ENCODE measurements at places on chromosomes 11 and 22.

DNA sequence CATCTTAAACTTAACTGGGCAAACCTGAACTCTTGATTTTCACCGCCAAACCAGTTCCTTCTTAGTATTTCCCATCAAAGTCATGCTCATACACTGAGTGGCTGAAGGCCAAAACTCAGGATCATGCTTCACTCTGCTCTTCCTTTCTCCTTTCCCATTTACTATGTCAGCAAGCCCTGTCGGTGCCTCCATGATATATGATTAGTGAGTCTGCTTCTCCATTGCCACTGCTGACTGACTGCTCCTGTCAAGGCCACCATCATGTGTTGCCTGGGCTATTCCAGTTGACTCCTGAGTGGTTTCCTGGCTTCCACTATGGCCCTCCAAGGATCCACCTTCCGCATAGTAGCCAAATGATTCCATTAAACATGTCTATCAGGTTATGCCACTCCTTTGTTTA, 42.8 kb upstream of the AMPD3 start:
- no peak for DNase-seq

- DNase-seq = peak; percentile 53
Observed at GRCh38 chr11:46296528-46297448, 19.3 kb downstream of the CREB3L1 start.

- no peak for DNase-seq
Observed at GRCh38 chr11:43074810-43075209, 237.0 kb upstream of the API5 start.

DNA sequence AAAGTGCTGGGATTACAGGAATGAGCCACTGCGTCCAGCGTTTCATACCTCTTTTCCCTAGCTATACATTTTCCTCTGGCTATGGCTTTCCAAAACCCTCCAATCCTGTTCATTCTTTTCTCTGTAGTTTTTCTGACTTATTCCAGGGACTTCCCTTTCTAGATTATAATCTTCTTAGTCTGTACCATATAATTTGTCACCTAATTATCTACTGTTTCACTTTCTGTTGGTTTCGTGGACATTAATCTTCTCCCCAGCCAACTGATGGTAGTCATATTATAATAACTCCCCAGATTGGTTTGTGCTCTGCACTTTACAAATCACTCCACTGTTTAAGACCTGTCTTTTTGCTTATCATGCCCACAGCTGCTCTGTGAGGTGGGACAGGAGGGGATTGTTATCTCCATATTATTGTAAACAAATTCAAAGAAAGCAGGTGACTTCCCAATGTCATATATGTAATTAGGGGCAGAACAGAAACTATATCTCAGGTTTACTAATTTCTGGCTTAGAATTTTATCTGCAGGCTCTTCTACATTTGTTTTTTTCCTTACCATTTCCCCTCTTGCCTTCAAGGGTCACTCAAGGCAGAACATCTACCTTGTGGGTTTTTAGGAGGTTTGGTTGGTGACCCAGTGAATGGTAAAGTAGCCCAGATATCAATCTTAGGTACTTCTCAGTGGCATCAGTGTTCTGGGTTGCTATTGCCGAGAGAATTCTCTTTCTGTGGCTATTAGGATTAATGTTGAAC, 23.9 kb downstream of the STIM1 start:
- no peak for DNase-seq

DNA sequence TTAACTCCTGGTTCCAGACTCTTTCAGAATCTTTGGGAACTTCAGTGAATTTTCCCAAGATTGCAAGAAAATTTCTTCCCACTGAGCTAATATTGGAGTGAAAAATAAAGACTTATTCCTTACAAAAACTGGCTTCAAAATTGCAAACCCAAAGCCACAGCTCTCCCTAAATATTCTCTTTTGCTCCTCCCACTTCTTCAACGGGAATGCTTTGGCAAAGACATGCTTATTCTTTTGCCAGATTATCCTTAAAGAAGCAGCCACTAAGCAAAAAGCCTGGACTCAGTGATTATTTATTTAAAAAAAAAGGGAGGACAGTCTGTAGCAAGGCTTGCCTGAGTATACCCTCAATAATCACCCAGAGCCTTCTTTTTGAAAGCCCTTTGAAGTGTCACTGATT, 902.4 kb upstream of the CCDC90B start:
- DNase-seq = no peak

GRCh38 chr11:67098799-67099429, 20.1 kb upstream of the KDM2A start:
- no peak for DNase-seq

GRCh38 chr11:33000181-33000580, 15.5 kb upstream of the DEPDC7 start:
- DNase-seq = peak; percentile 8

GRCh38 chr11:118341261-118341660, 1.2 kb downstream of the CD3D start:
- DNase-seq = no peak

- no peak for DNase-seq
Observed at GRCh38 chr11:122877732-122878131, 4.8 kb upstream of the JHY start.

DNA sequence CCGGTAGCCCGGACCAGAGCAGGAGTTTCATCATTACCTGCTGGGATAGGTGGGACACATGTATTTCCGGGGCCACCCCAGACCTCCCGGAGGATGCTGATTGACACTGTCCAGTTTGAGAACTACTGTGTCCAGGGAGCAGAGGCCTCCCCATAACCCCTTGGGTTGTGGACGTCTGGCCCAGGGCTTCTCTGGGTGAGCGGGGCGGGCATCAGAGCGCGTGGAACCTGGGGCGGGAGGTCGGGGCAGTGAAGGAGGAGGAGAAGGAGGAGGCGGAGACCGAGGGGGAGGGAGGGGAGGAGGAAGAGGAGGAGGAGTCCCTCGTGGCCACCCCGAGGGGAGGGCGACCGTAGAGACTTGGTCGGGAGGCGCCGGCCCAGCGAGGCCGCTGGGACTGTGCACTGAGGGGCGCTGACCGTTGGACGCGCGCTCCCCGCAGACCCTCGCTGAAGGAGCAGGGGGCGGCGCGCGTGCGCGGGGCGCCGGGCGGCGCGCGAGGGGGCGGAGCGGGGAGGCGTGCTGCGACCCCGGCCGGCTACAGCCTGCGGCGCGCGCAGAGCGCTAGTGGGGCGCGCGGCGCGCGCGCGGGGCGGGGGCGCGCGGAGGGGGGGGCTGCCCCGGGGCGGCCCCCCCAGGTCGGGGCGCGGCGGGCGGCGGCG, at the start of gene GRK3:
TSS of gene GRK3 (plus strand) at position 356 of the 659 bp plus-strand sequence. CDS start 366 bp downstream, outside the sequence.
- no peak for DNase-seq

GRCh38 chr11:39209981-39210380, 2249.5 kb downstream of the LRRC4C start:
- DNase-seq = no peak

GRCh38 chr11:126158054-126158791, 53.2 kb downstream of the RPUSD4 start:
- no peak for DNase-seq
